ENCODE measurements at places on chromosomes 7 and 10.

- no peak for DNase-seq
Measured at GRCh38 chr7:80181411-80181810, 46.8 kb downstream of the GNAI1 start.

GRCh38 chr7:127629268-127629854, 11.4 kb upstream of the PAX4 start:
- no peak for DNase-seq

GRCh38 chr7:19816128-19816527, 42.7 kb upstream of the TMEM196 start:
- DNase-seq, result no peak

DNA sequence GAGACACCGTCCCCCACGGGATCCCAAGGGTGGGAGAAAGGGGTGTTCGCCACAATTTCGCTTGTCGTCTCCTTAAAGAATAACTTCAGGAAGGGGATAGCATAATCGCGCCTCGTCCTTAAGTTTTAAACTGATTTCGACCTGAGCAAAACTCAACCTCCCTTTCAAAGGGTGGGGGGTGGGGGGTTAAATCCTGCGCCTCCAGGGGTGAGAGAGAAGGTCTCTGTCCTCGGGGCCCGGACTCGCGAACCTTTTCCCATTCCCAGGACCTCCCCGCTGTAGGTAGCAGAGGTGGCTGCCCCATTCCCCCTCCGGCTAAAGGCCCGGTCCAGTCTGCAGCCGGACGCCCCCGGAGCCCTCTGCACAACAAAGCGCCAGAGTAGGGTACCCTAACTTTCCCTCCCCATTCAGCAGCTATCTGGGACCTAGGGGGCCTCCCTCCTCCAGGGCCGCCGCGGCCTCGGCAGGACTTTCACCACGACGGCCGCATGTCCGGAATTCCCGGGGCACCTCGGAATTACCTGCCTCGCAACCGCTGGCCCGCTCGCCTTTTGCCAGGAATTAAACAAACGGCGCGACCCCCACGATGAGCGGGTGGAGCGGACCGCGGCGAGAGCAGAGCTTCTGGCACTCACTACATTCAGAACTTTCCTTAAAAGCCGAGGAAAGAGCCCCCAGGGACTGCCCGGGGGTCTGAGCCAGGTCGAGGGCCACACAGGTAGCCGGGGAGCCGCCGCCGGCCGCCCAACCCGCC, 1.7 kb downstream of the CDK6 start:
- peak; percentile 38 for DNase-seq

DNA sequence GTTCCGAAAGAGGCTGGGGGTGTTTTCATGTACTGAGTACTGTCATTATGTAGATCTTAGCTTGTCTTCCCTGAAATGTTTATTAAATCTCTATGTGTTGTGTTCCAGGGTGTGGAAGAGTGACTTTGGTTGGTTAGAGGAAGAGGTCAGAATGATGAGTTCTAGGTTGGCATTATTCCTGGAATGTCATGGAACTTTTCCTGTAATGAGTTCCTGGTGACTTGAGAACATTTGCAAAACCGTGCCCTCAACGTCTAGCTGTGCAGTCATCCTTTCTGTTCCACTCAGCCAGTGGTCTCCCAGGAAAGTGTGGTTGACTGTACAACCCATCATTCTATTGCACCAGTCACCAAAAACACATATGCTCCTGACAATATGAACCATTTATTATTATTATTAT, 129.6 kb downstream of the BICC1 start:
- no peak for DNase-seq

DNA sequence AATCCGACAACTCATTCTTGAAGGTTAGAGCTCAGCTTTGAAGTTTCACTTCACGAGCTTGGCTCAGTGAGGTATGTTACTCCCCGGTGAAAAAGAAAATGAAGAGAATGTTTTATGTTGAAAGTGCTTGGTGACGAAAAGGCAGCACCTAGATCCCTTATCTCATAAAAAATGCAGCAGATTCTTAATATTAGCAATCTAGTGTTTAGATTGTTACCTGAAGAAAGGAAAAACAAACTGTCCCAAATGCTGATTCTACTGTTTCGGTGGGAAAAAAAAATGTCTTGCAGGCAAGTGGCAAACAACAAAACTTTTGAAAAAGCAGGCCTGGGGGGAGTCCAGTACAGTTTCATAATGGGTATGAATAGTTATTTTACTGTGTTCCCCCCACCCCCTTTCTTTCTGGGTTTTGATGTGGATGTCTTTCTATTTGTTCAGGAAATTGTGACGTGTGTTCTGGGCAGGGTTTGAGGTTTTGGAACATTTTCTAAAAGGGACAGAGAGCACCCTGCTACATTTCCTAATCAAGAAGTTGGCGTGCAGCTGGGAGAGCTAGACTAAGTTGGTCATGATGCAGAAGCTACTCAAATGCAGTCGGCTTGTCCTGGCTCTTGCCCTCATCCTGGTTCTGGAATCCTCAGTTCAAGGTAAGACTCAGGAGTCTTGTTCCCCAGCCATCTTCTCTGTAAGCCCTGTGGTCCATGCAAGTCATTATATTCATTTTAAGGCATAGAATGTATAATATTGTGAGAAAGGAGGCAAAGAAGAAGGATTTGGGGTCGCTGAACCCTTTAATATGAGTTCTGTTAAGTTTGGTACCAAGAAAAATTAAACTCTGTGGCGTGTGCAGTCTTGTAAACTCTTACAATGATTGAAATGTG, at the start of gene SRGN:
SRGN (plus strand) TSS at position 514 of the 881 bp plus-strand sequence; CDS start at position 569, 55 bp downstream.
- DNase-seq, result peak; percentile 53

DNA sequence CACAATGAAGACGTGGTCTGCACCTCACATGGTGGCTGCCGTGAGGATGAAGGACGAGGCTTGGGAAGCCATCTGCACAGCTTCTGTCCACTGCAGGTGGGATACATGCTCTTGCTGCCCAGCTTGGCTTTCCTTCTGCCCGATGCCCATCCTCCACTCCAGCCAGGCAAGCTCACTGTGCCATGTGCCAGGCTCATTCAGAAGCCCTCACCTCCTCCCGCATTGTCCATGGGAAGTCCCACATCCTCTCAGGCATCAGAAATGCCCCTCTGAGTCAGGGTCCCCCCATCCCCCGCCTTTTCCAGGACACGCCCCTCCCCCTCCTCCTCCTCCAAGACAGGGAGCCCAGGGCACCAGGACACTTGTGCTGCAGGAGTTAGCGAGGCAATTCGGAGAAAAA, 4.6 kb upstream of the NOM1 start:
- no peak for DNase-seq

DNA sequence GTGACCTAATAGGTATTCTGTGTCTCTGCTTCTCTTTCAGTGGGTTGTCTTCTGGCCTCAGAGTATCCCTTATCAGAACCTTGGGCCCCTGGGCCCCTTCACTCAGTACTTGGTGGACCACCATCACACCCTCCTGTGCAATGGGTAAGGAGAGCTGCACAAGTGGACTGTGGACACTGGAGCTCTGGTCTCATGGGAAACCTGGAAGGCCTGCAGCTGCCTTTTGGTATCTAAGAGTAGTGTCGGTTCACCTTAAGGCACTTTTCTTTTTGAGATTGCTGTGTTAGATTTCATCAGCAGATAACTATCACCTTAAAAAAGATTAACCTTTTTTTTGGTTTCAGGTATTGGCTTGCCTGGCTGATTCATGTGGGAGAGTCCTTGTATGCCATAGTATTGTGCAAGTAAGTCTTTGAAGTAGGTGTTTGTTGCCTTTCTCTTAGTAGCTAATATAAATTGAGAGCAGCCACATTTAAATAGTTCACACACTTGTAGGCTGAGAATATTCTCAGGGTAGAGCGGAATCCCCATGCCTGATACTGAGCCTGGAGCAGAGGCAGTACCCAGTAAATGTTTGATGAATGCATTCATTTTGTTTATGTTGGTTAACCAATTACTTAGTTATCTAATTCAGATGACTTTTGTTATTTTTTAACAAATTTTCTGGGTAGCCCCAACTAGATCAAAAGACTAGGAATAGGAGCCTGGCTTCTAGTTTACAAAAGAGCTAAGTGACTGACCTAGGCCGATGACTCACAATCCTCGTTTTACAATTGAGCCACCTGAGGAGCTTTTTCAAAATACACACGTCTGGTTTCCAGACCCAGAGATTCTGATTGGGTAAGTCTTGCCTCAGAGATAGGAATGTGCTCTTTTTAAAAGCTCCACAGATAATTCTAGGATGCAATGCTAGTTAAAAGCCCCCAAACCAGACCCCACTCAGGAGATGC, 3.6 kb downstream of the TMEM254 start:
- no peak for DNase-seq

- DNase-seq, result no peak
Measured at GRCh38 chr7:36287371-36288241, 102.1 kb upstream of the ANLN start.

DNA sequence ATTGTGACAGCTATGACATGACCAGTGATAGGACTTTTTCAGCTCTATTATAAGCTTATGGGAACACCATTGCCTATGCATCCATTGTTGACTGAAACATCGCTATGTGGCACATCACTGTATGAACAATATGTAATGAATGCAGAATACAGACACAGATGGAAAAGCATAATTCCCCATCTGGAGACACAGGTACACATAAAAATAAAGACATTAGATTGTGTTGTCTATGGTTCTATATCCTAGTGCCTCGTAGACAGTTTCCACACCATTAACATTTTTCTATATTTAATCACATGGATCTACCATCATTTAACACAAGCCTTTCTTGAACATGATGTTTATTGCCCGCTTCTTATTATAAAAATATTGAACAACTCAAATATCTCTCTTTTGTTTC, 96.3 kb upstream of the STK17A start:
- DNase-seq, result no peak

GRCh38 chr10:110873951-110874350, 2.2 kb downstream of the PDCD4 start:
- DNase-seq, result no peak

- DNase-seq, result no peak
Measured at GRCh38 chr7:90262438-90262837, 17.5 kb downstream of the CFAP69 start.

DNA sequence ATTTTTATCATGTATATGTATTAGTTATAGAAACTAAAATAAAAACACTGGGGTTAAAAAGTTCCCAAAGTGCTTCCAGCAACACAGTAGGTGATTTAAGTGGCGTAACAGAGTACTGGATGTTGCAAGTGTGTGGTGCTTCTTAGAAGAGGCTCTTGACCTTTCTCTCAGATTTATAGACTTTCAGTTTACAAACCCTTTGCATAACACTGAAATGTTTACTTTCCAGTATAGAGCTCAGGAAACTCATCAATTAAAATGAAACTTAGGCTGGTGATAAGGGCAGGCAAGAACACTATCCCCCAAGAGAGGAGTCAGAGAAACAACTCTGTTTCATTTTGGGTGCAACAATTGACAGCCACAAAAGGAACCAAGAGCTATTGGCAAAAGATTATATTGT, 27.5 kb upstream of the SMC3 start:
- no peak for DNase-seq

DNA sequence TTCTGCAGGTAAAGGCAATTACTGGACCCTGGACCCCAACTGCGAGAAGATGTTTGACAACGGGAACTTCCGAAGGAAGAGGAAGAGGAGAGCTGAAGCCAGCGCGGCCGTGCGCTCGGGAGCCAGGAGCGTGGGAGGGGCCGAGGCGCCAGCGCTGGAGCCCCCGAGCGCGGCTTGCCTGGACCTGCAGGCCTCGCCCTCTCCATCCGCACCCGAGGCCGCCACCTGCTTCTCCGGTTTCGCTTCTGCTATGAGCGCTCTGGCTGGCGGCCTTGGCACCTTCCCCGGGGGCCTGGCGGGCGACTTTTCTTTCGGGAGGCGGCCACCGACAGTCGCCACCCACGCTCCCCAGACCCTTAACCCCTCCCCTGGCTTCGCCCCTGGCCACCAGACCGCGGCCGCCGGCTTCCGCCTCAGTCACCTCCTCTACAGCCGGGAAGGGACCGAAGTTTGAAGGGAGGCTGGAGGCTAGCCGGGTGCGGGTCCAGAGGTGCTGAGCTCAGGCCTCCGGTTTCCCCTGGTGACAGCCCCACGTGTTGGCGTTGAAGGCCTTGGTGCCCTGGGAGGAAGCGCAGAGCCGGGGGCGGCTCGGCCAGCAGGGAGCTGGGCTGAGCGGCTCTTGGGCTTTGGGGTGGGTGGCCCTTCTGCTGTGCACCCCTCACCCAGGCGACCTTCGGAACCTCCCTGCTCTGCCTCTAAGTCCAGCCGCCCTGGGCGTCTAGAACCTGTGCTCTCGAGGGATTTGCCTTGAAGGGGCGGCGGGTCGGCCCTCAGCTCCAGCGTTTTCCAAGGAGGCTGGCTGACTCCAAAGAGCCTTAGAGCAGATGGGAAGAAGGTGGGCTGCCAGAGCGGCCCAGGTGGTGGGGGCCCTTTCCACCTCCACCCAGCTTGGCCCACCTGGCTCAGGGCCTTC, 1.8 kb downstream of the FOXI2 start:
- no peak for DNase-seq

DNA sequence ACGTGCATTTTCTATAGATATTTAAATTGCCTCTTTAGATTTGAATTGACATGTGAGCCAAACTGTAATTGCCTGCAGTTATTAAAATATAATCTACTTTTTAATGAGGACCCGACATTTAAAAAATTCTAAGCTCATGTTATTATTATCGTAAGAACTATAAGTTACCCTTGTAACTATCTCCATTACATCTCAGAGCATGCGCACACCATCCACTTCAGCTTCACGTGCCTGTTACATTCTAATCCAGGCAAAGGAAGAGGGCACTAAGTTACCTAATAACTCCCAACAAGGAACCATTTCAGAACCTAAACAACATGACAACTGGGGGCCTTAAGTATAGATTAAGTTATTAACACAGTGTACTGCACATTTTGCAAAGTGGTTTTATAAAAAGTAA, 509.0 kb upstream of the DPP6 start:
- DNase-seq, result no peak

GRCh38 chr7:84647797-84648757, 453.5 kb upstream of the SEMA3A start:
- no peak for DNase-seq

DNA sequence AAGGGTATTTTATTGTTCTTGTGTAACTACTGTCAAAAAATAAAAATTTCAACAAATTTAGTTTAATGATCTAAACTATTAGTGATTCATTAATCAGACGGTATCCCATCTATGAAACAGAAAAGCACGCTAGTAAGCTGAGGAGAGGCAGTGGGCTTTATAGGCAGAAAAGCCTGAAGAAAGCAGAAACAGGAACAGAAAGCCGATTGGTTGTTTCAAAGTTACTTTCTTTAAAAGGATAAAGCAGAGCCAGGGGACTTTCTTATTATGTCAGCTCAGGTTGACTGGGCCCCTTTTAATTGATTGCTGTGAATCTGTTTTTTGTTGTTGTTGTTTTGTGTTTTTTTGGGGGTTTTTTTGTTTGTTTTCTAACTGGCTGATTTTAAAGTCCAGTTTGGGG, 105.5 kb downstream of the TES start:
- DNase-seq, result no peak

DNA sequence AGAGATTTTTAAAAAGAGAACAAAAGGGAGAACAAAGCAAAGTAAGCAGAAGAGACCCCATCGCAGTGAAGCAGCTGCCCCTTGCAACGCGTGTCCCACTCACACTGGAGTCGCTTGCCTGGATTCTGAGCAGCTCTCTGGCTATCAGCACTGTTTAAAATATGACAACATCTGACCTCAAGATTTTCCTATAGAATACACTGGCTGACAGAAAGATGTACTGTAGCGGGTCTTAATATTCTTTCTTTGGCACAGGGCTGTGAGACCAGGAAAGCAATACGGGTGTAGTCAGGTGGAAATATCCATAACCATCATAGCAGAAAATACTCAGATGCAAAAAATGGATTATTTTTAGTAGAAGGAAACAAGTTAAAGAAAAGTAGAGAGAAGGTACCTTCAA, 125.7 kb upstream of the TNS3 start:
- no peak for DNase-seq

Data from activated CD4-positive, CD25-positive, alpha-beta regulatory T cell treated with anti-CD3 and anti-CD28 coated beads, Interleukin-2, amount 50 U/mL, for 72 hours (primary cell).